ENCODE measurements at places on chromosomes 16 and 17. TPM values are rescaled to one million over a fixed set of nuclear protein-coding genes. Genes with fewer than 3 reads are reported as not detected.
A peak's percentile ranks its signal among the peaks of the same experiment; 100 is the strongest.

GRCh38 chr17:17416400-17417360 lies 60.1 kb upstream of the MED9 start:
- no peaks in the 10 kb centered on the region for H3K36me3 ChIP-seq
- no peak for DNase-seq
- no peaks in the 10 kb centered on the region for H3K4me1 ChIP-seq
- H3K27me3 ChIP-seq, result no peaks in the 10 kb centered on the region

DNA sequence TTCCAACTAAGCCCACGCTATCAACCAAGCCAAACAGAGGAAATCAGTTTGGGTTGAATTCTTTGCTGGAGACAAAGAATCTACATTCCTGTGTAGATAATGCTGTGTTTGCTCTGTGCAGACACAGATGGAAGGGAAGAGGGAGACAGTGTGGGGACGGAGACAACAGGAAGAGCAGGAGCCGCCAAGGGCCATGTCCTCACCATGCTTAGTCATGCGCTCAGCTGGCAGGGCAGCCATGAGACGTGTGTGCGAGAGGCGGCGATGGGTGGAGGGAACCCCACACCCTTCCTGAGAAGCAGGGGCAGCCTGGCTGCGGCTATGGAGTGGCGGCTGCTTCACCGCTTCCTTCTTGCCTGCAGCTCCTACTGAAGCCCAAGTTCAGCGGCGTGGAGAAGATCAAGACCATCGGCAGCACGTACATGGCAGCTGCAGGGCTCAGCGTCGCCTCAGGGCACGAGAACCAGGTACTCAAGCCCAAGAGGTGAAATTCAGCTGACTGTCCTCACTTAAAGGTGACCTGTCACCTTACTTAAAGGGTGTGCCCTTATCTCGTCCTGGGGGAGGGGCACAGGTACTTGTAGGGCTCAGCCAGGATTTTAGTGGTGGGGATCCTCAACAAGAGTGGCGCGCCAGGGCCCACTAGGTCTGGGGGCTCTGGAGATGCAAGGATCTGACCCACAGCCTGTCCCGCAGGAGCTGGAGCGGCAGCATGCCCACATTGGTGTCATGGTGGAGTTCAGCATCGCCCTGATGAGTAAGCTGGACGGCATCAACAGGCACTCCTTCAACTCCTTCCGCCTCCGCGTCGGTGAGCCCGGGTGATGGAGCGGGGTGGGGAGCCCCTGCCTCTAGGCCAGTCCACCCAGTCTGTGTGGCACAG lies 47.5 kb downstream of the ADCY7 start:
- H3K27me3 ChIP-seq, result no peaks in the 10 kb centered on the region
- no peaks in the 10 kb centered on the region for H3K36me3 ChIP-seq
- no peak overlapping the region for H3K27ac ChIP-seq
- peak; percentile 45 for DNase-seq
- no peaks in the 10 kb centered on the region for H3K4me1 ChIP-seq

GRCh38 chr16:47310792-47311211 lies 150.1 kb downstream of the ITFG1 start:
- H3K27ac ChIP-seq, result no peak overlapping the region
- no peak for DNase-seq
- H3K27me3 ChIP-seq, result no peaks in the 10 kb centered on the region
- no peaks in the 10 kb centered on the region for H3K36me3 ChIP-seq
- H3K4me1 ChIP-seq, result no peaks in the 10 kb centered on the region

SLC12A3 gene
- not detected for total RNA-seq

FOXC2 gene
- 0.21 TPM for total RNA-seq

GRCh38 chr16:49094471-49094870 lies 187.2 kb downstream of the CBLN1 start:
- H3K27me3 ChIP-seq, result no peaks in the 10 kb centered on the region
- no peak overlapping the region for H3K27ac ChIP-seq
- H3K36me3 ChIP-seq, result no peaks in the 10 kb centered on the region
- no peak overlapping the region for H3K4me3 ChIP-seq
- no peak for DNase-seq

DNA sequence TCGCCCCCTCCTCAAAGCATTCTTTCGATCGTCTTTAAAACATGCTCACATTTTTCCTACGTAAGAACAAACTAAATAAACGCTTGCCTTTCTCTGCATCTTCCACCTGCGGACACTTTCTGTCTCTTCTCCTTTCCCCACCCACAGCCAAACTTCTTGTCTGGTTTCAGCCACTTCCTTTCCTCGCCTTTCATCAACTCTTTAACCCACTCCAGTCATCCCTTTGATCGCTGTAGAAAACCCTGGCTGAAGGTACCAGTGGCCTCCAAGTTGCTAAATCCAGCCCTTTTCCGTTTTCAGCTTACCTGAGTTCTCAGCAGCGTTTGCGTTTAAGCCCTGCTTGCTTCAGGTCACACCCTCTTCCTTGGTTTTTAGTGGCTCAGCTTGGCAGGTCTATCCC lies 483 bp downstream of the RPA1 start:
- H3K36me3 ChIP-seq, result no peaks in the 10 kb centered on the region
- no peak for DNase-seq
- peak overlapping the region; percentile 85 for H3K4me3 ChIP-seq
- no peaks in the 10 kb centered on the region for H3K27me3 ChIP-seq
- peak overlapping the region; percentile 84 for H3K27ac ChIP-seq

SPATA32 gene
- not detected for total RNA-seq

GRCh38 chr17:8189041-8189710 lies 804 bp downstream of the BORCS6 start:
- no peak for DNase-seq
- no peaks in the 10 kb centered on the region for H3K27me3 ChIP-seq
- peaks cover 13% of the 10 kb centered on the region for H3K4me1 ChIP-seq
- H3K27ac ChIP-seq, result peak overlapping the region; percentile 99

EFCAB5 gene
- total RNA-seq, result not detected

TMEM220 gene
- total RNA-seq, result 7.6 TPM

RTN4RL1 gene
- 1.4 TPM for total RNA-seq
